LNCaP clone FGC (cell line): ENCODE measurements at places on chromosomes 1 and 21.

DNA sequence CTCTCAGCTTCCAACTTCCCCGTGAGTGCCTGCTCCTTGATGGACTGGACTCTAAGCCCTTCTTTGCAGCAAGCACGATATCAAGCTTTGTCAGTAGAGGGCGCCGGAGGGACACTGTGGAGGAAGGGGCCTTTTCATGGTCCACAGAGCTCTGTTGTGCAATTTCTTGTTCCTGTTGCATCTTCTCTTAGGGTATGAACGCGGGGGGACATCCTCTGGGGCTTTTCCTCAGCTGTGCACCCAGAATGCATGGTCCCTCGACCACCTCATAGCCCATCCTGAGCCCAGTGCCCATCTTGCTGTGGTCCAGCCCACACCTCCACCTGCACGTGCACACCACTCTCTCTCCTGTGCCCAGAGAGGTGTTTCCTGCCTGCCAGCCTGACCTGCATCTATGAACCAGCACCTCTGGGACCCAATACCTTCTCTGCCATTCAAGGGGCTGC lies 556.8 kb downstream of the PTPRU start:
- peak; percentile 38 for DNase-seq

DNA sequence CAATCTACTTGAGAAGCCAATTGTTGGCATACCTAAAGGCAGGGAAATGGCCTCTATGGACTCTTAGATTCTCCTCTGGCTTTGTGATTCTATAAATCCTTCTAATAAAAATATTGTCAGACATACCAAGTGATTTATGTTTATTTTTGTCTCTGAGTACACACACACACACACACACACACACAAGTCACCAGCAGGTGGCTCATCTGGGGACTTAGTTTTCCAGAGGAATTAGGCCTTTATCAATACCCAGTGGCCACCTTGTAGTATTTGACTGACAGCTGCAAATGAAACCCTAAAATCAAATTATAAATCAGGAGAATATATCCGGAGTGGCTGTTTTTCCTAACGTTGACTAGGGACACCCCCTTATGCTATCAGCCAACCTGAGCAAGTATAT lies 258.5 kb downstream of the BRINP2 start:
- peak; percentile 23 for DNase-seq

- no peak for DNase-seq
These were observed 209.2 kb downstream of the URB2 start for GRCh38 chr1:229835226-229835625.

GRCh38 chr1:240189386-240189989 lies 97.8 kb downstream of the FMN2 start:
- DNase-seq, result peak; percentile 13

GRCh38 chr1:112247961-112248360 lies 148.1 kb upstream of the CTTNBP2NL start:
- DNase-seq, result no peak

DNA sequence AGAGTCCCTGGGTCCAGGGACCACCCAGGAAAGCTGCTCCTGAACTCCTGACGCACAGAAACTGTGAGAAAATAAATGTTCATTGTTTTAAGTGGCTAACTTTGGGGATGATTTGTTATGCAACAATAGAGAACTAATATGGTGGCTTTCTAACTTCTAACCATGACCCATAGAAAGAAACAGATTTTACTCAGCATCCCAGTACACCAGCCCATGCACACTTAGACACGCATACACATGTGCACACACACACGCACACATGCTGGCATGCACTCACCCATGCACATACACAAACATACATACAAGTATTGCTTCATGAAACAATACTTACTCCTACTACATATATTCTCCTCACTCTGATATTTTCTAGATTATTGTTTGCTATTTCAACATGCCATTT lies 57.1 kb downstream of the NID1 start:
- DNase-seq, result no peak

DNA sequence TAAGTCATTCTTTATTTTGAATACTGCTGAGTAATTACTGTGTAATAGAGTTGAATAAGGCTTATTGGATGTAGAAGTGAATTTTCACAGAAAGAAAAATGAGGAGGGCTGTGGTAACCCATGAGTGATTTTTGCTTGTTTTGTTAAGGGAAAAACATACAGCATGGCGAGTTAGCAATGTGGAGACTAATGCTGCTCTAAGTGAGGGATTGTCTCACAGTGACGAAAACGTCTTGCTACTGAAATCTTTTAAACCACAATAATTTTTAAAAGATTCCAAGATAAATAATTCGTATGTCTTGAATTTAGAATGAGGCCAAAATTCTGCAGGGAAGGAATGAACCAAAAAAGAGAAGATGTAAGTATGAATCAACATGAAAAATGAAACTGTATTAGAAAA lies 16.2 kb upstream of the PLA2G4A start:
- no peak for DNase-seq

DNA sequence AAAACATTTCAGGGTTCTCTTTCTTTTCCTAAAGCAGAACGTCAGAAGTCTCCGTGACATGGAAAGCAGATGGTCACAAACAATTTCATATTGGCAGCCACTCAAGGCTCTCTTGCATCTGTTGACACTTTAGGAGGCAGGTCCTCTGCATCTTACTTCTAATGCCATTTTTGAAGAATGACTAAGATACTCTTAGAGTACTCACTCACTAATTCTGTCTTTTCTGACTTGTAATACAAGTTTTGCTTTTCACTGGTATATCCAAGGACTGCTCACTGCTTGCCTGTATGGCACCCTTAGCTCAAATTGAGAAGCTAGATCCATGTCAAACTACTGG lies 68.3 kb downstream of the PRRX1 start:
- no peak for DNase-seq

DNA sequence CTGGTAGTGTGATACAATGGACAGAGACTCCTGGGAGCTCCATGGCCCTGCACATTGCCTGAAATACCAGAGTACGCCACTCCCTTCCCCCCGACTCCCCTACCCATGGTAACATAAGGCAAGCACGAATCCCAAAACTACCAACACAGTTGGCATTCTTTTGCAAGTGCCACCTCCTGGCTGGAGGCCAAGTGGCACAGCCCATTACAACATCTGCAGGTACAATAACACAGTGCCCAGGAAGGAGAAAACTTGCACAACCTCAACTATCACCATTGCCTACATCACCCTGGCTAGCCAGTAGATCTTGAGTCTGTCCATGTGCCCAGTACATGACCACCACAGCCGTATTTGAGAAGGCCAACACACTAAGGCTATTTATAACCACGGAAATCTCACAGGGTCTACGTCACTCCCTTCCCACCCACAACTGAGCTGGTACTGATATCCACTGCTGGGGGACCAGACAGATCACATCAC lies 11.7 kb downstream of the ADAMTS1 start:
- DNase-seq, result no peak

DNA sequence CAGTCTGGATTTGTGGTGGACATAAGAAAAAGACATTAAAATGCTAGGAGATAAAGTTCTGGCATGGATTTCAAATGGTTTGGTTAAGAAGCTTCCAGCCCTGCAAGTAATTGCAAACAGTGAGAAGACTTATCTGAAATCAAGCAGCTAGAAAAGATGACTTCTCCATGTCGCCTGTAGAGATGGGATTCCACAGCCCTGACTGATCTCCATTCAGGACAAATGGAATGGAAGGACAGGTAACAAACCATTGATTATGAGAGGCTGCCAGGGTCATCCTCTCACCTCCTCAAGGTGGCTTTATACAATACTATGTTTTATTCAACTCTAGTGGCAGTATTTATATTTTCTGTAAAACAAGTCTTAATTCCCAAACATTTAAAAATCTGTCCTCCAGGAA lies 237.9 kb downstream of the HLX start:
- DNase-seq, result no peak

- no peak for DNase-seq
These were observed 16.7 kb downstream of the CELA2B start for GRCh38 chr1:15492596-15492995.

GRCh38 chr1:224433041-224433691 lies 1.4 kb downstream of the WDR26 start:
- no peak for DNase-seq

DNA sequence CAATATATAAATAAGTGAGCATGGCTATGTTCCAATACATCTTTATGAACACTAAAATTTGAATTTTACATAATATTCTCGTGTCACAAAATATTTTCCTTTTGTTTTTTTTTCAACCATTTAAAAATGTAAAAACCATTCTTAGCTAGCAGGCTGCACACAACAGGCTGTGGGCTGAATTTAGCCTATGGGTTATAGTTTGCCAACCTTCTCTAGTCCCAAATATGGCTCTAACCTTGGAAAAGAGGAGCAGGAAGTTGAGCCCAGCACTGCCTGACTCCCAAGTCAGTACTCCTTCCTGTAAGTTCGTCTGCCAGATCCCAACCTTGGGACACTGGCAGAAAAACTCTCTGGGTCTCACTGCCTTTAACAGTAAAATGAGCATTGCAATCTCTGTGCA lies 13.4 kb downstream of the C1QB start:
- no peak for DNase-seq

DNA sequence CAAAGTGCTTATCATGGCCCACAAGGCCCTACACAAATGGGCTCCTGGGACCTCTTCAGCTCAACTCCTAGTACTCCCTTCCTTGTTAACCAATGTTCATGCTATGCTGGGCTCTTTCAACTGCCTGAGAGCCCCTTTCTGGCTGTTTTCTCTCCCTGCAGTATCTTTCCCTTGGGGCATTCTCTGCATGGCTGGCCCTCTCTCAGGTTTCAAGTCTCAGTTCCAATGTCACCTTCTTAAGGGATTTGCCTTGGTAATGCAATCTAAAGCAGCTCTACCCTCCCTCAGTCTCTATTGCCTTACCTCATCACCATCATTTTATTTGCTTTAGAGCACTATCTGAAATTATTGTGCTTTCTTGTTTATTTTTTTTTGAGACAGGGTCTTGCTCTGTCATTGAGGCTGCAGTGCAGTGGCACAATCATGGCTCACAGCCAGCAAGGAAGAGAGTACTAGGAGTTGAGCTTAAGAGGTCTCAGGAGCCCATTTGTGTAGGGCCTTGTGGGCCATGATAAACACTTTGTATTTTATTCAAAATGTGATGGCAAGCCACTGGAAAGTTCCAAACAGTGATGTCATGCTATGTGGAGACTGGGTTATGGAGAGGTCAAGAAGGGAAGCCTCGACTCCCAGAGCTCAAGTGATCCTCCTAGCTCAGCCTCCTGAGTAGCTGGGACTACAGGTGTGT lies 63.4 kb upstream of the SRSF10 start:
- DNase-seq, result no peak

DNA sequence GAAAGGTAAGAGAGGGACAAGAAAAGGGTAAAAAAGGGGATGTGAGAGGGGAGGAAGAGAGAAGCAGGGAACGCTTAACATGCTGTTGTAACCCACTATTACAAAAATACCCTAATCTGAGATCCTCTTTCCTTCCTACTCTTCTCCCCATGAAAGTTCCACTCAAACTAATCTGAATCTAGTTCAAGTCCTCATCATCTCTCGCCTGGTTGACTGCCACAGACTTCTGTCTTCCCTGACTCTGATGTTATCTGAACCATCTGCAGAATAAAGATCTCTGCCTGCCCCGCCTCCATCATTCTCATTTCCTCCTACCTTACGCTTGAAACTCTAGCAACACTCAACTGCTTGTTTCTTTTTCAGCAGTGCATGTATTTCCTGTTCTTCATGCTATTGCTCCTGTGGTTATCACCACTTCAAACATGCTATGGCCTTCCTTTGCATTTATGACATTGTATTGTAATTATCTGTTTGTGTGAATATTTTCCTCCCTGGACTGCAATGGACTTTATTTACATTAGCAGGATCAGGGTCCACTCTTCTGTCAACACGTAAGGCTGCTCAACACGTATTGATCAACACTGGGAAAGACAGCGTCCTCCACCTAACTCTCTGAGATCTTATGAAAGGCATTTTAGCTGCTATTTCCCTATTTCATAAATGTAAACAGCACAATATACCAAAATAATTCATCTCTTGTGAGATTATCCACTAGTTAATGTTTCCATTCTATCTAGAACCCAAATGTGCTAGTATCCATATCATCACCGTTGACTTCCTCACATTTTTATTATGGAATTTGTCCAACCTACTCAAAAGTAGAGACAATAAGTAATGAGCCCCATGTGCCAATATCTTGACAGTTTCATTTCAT lies 215.5 kb upstream of the USP25 start:
- no peak for DNase-seq

- no peak for DNase-seq
These were observed 273.1 kb upstream of the PROX1 start for GRCh38 chr1:213714645-213715044.

GRCh38 chr1:76826072-76826845 lies 41.0 kb upstream of the ST6GALNAC5 start:
- DNase-seq, result no peak

GRCh38 chr21:46226920-46227599 lies 1.5 kb downstream of the LSS start:
- no peak for DNase-seq

DNA sequence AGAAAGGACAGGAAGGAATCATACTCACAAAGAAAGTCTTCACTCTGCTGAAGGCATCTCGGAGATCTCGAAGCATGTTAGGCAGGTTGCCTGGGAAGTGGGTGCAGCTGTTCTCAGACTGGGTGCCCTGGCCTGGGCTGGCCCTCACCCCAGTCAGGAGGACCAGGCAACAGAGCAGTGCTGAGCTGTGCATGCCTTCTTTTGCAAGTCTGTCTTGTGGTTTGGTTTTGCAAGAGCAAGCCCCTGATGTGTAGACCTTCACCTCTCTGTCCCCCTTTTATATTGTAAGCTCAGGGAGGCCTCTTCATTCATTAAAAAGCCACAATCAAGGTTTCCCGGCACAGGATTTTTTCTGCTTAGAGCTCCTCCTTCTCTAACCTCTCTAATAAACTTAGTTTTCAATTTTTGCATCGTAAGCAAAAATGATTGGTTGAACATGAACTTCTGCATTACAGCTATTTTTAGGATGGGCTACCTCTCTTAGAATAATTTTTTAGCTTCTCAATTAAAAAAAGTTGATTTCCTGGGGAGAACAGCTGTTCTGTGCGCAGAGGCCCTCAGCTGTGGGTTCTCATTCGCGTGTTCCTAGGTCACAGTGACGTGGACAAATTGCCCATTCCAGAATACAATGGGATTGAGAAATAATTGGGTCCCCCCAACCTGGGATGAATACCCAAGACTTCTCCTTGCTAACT lies at the start of gene IL10:
IL10 (minus strand) TSS at position 252 of the 695 bp plus-strand sequence; CDS start at position 193, 59 bp downstream.
- no peak for DNase-seq

DNA sequence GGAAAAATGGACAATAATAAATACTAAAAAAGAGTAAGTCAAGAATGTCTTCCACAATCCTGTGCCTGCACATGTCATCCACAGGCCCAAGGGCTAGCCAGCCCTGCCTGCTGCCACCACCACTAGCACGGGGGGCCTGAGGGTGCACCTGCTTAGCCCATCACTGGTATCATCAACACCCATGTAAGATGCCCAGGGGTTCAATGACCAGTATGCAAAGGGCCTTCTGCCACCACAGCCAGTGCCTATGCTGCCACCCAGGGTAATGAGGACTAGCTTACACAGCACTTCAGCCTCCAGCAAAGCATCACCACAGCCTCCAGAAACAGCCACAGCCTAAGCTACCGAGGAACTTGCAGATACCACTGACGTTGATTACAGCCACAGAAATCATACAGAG lies 46.3 kb downstream of the POFUT2 start:
- DNase-seq, result no peak

DNA sequence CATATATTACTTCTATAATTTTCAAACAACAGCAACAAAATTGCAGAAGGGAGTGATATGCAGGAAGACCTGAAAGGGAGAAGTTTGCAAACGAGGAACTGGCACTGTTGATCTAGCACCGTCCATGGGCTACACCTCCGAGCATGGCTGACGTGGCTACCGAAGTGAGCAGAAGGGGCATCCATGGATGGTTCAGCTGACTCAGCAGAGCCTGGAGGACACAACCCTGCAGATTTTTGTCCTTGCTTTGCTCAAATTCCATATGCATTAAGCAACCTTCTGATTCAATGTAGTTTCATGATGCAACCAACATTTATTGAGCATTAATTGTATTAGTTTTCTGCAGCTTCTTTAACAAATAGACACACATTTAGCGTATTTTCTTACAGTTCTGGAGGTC lies 191.2 kb downstream of the C1orf94 start:
- DNase-seq, result no peak
